Activated CD8-positive, alpha-beta memory T cell treated with anti-CD3 and anti-CD28 coated beads, Interleukin-2, amount 50 U/mL, for 4 hours (primary cell): ENCODE measurements at places on chromosomes 3 and 15.

DNA sequence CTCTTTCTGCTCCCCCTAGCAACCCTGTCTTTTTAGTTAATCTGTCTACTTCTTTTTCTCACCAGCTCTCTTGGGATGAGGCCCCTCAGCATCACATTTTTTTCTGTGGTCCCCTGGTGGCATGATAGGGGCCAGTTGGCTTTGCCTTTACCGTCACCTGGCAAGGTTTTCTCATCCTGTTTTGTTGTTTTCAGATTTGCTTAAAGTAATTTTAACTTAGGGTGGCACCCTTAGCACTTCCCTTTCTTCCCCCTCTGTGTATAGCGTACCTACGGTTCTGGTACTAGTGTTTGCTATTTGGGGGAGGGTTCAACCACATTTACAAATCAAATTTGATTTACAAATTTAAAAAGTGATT, 35.6 kb downstream of the PDCD6IP start:
- DNase-seq: no peak

DNA sequence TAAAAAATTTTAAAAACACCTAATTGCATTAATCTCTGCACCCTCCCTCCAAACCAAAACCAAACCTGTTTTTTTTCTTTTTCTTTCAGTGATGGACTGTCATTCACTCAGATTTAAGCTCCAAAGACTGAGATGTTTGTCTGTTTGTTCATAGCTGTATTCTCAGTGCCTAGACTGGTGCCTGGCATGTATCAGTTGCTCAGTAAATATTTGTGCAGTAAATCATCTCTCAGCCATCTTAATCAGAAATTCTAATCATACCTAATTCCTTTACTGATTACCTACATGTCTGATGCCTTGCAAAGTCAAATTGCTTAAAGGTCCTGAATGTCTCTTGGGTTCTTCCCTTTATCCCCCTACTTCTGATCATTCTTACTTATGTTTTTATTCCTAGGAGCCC, 138.8 kb downstream of the ZNF609 start:
- DNase-seq: no peak

- no peak for DNase-seq
Observed at GRCh38 chr3:87200060-87200647, 27.0 kb upstream of the CHMP2B start.

DNA sequence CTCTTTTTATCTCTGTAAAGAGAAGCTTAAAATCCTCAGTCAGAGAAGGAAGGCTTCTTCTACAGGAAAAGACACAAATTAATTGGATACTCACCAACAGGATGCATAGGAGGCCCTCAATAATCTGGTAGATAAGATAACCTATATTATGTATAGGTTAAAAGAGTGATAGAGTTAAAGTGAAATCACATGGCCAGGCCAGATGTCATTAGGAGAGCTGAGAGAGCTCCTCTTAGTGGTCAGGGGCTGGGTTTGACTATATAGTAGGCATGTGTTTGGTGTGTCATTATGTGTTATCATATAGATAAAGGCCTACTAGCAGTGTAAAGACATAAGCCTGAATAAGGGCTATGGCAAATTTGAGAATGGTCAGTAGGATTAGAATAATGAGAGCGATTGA, 479.3 kb downstream of the EPHA3 start:
- no peak for DNase-seq

DNA sequence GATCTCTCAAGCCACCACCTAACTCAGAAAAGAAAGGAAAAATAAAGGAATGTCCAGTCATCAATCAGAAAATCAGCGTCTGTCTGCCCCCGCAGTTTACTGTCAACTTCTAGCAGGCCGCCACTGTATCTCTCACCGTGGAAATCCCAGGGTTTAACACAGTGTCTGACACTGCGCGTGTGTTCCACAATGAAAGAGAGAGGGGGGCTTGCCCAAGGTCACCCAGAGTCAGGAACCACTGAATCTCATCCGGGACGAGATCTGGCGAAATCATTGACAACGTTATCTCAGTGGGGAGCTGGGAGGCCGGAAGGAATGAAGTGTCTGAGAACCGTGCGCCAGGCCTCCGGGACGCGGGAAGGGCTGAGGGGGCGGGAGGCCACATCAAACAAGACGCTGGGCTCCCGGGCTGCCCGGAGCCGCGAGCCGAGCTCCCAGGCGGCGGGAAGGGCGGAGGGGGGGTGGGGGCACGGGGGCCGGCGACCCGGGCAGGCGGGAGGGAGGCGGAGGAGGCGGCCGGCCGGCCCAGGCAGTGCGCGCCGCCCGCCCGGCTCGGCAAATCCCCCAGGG, 2.2 kb upstream of the HES1 start:
- DNase-seq: peak; percentile 19

GRCh38 chr3:38829404-38829803, 13.4 kb upstream of the SCN10A start:
- DNase-seq: no peak

GRCh38 chr3:24713516-24713915, 218.9 kb upstream of the THRB start:
- DNase-seq: no peak

GRCh38 chr3:71753701-71754609, at the start of gene GPR27:
TSS of gene GPR27 (plus strand) at chr3:71753855. CDS start at chr3:71754050, 195 bp downstream.
- DNase-seq: no peak

DNA sequence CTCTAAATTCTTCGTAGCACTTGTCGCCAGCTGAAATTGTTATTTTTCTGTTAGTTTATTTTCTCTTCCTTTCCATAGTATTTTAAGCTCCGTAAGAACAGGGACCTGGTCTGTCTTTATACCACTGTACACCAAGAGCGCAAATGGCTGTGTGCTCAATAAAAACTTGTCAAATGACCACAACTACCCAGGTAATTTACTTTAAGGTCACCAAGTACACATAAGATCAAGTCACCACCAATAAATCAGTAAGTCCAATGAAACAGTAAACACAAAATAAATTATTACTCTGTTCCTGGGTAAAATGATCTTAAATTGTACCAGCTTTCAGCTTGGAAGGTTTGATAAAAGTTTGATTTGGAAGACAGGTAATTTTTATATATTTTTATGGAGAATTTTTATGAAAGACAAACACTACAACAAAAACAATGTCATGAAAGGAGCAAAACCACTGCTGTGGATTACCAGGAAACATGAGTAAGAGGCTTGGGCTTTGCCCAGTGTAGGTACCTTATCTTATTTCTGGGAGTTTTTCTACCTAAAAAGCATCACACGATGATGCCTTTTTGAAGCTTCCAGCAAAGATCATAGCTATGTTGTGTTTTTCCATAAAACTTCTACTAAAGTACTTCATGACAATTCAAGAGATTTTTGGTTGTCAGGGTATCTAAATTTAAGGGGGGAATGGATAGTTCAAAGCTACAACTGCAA, 406.8 kb downstream of the SHQ1 start:
- no peak for DNase-seq

DNA sequence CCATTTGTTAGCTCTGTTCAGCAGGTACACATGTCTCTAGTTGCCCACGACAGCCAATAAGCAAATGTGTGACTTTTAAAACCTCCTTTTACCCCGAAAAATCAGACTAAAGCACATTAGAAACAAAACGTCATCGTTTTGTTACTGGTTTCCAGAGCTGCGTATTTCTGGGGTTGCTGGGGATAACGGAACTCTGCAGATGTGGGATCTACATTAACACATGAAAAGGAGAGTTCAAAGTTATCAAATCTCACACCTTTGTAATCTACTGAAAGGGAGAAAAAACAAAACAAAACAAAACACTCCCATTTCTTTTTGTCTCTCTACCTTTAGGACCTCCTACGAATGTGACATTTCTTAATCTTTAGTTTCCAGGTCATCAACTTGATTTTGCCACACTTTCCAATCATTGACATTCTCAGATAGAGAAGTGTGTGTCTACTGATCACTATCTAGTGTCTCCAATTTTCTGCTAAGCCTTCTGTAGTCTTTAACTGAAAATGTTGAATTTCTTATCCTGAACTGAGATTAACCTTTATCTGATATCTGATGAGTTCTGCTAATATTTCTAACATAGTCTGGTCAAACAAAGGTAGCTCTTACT, 93.0 kb upstream of the TSPAN3 start:
- DNase-seq: no peak

DNA sequence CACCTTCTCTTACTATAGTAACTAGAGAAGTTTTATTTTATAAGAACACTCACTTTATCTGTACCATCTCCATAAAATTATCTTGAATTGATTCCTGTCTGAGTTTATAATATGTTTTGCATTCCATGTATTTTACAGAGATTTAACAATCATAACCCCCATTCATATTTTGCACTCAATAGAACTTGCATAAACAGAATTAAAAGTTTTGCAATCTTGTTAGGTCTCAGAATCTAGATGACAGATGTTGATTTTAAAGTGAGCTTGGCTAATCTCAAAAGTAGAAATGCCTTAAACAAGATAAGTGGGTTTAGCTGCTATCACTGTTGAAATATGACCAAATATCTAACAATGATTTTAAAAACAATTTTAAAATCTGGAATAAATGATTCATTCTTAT, 107.9 kb upstream of the EPHA6 start:
- no peak for DNase-seq

DNA sequence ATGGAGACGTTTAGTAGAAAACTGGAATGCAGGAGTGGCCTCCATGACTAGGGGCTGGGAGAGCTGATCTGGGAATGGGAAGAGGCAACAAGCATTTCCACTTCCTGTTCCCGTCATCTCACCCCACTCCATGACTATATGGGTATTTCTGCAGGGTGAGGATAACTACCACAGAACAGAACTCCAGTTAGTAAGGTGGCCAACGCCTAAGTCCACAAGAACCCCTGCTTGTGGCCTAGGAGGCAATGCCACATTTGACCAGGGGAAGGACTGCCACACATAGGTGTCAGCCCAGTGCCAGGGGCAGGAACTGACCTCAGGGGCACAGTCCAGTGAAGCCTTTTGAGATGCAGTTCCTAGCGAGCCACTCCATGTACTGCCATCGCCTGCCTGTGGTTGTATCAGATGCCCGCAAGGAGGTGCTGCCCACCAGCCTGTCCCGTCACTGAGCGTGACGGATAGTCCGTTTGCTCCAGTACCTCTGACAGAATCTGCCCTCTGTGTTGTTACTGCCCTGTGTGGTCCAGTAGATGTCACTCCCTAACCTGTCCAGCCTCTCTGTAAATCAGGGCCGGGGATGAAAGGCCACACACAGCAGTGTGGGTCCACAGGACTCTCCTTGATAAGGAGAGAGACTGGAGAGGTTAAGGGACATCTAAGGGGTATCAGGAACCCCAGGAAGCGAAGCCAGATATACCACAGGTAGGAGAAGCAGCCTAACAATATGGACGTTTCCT, 3.5 kb upstream of the MTFMT start:
- DNase-seq: no peak

- no peak for DNase-seq
Observed at GRCh38 chr3:20945892-20946291, 759.9 kb upstream of the SGO1 start.

DNA sequence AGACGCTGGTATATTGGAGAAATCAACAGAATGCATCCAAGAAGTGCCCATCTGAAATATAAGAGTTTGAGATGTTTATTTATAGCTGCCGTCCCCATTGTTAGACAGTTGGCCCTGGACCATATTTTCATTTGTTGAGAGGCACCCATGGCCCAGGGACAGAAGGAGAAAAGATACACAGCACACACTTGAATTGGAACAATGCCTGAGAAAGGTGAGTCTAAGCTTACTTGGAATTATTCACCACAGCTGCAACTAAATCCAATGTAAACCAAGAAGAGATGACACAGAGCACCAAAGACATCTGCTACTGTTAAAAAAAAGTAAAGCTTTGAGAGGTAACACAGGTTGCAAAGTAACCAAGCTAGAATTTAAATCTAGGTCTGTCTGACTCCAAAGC, 525.5 kb upstream of the NAALADL2 start:
- no peak for DNase-seq

- DNase-seq: no peak
Observed at GRCh38 chr15:32682569-32682968, 35.2 kb upstream of the GREM1 start.

DNA sequence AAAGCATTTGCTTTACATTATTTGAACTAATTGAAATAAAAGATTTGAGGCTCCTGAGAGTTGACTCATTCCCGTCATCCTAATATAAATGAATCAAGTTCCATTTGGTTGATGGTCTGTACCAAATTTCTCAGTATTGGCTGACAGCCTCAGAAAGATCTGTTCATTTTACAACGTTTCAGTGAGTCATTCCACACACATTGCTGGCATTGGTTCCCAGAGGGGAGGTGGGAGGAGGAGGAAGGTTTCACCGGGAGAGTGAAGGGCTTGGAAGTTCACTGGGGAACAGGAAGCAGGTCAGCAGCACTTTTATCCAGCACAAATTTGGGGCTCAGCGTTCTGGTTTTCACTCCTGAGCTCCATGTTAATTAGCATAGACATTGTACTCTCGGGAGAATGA, 176.7 kb upstream of the CADPS start:
- no peak for DNase-seq

- DNase-seq: no peak
Observed at GRCh38 chr3:77197408-77197807, 157.5 kb downstream of the ROBO2 start.

DNA sequence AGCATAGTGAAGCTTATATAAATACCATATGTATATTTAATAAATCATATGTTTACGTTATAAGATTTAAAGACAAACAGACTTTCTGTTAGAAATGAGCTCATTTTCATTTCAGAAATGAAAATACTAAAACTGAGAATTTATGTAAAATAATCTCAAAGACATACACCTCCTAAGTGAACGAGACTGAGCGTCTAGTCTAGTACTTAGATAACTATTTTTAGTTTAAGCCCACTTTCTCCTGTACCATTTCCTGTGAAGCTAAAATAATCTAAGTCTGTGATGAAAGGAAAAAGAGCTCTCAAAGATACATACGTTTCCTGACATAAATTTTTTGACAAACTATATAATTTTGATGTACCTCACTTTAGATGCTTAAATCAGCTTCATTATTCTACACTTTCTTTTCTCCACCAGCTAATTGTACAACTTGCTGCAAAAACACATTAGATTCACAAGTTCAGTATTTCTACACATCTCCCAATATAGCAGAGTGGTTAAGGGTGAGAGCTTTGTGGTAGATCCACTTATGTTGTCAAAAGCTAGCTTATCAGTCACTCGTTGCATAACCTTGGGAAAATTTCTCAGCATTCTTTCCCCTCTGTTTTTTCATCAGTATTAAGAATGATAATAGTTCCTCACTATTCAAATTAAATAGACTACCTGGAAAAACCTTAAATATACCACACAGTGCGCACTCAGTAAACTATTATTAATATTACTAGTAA, 703.0 kb downstream of the PLOD2 start:
- DNase-seq: no peak

DNA sequence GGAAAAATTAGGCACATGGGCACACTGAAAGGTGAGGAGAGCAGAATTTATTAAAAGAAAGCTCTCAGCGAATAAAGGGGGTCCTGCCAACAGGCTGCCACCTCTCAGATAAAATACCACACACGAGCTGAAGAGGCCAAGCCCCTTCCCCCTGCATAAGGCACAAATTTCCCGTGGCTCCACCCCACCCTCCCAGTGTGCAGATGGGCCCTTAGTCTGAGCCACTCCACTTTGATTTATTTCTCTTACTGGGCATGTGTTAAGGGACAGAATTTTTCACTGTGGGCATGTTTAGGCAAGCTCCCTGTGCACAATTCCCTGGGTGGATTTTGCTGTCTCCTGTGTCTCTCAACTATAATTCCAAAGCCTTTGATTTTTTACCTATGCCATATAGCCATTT, 409.8 kb downstream of the TBL1XR1 start:
- no peak for DNase-seq

GRCh38 chr3:133113927-133114597, 75.9 kb downstream of the TMEM108 start:
- DNase-seq: no peak

- DNase-seq: no peak
Observed at GRCh38 chr3:426072-426471, 229.5 kb downstream of the CHL1 start.

- DNase-seq: no peak
Observed at GRCh38 chr3:128447561-128448013, 19.1 kb downstream of the DNAJB8 start.

GRCh38 chr15:90547540-90547939, 17.8 kb downstream of the CRTC3 start:
- no peak for DNase-seq
